Kidney epithelial cell (primary cell): ENCODE measurements at places on chromosomes 12 and 14. TPM values are rescaled to one million over a fixed set of nuclear protein-coding genes. Genes with fewer than 3 reads are reported as not detected.

The AMDHD1 gene
- total RNA-seq, result 0.41 and 0.67 TPM in 2 replicates

The ACACB gene
- 0.84 and 1.9 TPM in 2 replicates for total RNA-seq

The KLRK1 gene
- 0.48 TPM in 1 of 2 replicates, not detected in the other for total RNA-seq

The ACADS gene
- 15.9 and 20.0 TPM in 2 replicates for total RNA-seq

The GTF2H3 gene
- 33.1 and 35.9 TPM in 2 replicates for total RNA-seq

The KRT79 gene
- total RNA-seq, result not detected in 2 replicates

The RGS6 gene
- total RNA-seq, result not detected in 2 replicates

The IL31 gene
- not detected in 2 replicates for total RNA-seq

The TBC1D30 gene
- 3.7 and 4.6 TPM in 2 replicates for total RNA-seq

The TBK1 gene
- 20.9 and 21.0 TPM in 2 replicates for total RNA-seq

The NID2 gene
- total RNA-seq, result 5.4 and 8.1 TPM in 2 replicates

The HOXC6 gene
- total RNA-seq, result 1.1 and 1.8 TPM in 2 replicates

The LPAR5 gene
- total RNA-seq, result 3.8 and 5.2 TPM in 2 replicates

The GLI1 gene
- total RNA-seq, result 1.6 TPM in 2 replicates

The LHX5 gene
- total RNA-seq, result 0.34 and 0.50 TPM in 2 replicates

The LBHD2 gene
- total RNA-seq, result not detected in 2 replicates

The SOCS4 gene
- total RNA-seq, result 18.6 and 18.7 TPM in 2 replicates

The PARPBP gene
- 5.6 and 5.9 TPM in 2 replicates for total RNA-seq

The ANKRD9 gene
- 35.6 and 43.9 TPM in 2 replicates for total RNA-seq
